ENCODE measurements at places on chromosomes 6 and 20. TPM values are rescaled to one million over a fixed set of nuclear protein-coding genes. Genes with fewer than 3 reads are reported as not detected.

GRCh38 chr6:36774331-36774730, 64.9 kb downstream of the CPNE5 start:
- H3K36me3 ChIP-seq, result no peaks in the 10 kb centered on the region
- H3K27ac ChIP-seq, result no peak overlapping the region
- H3K27me3 ChIP-seq, result 0 out of 2 replicates have a peak, but pooled peaks cover 3% of the 10 kb centered on the region

NRN1 gene
- total RNA-seq, result 20.6 TPM

C6orf15 gene
- total RNA-seq, result not detected

EBF4 gene
- total RNA-seq, result 4.0 TPM

DUSP15 gene
- 3.4 TPM for total RNA-seq
